Uterus (tissue), 4 donors: ENCODE measurements at places on chromosomes 12 and 14. TPM values are rescaled to one million over a fixed set of nuclear protein-coding genes. Genes with fewer than 3 reads are reported as not detected.

DNA sequence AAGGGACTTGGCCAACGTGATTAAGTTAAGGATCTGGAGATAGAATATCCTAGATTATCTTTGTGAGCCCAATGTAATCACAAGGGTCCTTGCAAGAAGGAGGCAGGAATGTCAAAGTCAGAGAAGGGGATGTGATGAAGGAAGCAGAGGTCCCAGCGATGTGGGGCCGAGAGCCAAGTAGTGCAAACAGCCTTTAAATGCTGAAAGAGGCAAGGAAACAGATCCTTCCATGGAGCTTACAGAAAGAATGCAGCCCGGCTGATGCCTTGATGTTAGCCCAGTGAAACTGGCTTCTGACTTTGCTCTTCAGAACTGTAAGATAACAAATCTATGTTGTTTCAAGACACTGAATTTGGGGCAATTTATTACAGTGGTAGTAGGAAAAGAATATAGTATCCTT is 74.9 kb downstream of the NEDD1 start:
- no peak for DNase-seq

CLEC2A gene
- total RNA-seq: not detected

DNA sequence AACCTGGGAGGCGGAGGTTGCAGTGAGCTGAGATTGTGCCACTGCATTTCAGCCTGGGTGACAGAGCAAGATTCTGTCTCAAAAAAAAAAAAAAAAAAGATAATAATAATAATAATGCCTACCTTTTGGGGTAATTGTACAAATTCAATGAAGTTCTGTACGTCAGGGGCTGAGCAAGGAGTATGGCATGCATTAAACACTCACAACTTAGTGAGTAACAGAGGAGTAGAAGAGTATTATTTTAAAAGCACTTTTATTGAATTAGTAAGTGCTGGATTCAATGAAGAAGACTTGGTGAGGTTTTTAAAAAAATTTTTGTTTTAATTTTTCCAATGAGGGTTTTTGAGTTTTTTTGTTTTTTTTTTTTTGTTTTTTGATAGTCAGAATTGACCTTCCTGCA is 783.6 kb upstream of the TBX3 start:
- no peak for DNase-seq

- DNase-seq: no peak
Measured at GRCh38 chr12:88802096-88802706, 221.9 kb upstream of the KITLG start.

- DNase-seq: no peak
Measured at GRCh38 chr12:130186651-130187268, 24.5 kb downstream of the FZD10 start.

SSPN gene
- 49.8 TPM for total RNA-seq
